ENCODE measurements at places on chromosomes 2 and 18.

- DNase-seq = no peak
These were observed 118.0 kb downstream of the RNF152 start for GRCh38 chr18:61774846-61775245.

DNA sequence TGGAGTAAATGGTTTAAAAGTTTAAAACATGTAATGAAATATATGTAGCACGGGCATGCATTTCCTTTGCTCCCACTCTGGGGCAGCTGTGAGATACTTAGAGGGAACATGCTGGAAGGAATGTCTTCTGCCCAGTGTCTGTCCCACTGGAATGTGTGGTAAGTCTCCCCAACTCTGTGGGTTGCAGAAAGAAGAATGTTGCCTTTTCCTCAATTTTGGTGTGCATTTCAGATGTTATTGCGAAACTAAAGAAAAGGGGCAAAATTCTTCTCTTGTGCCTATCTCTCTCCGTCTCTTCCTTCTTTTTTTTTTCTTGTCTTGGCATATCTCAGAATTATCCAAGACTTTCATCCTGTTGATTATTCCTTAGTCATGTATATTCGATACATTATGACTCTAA, 201.1 kb downstream of the SH3RF3 start:
- DNase-seq = no peak

DNA sequence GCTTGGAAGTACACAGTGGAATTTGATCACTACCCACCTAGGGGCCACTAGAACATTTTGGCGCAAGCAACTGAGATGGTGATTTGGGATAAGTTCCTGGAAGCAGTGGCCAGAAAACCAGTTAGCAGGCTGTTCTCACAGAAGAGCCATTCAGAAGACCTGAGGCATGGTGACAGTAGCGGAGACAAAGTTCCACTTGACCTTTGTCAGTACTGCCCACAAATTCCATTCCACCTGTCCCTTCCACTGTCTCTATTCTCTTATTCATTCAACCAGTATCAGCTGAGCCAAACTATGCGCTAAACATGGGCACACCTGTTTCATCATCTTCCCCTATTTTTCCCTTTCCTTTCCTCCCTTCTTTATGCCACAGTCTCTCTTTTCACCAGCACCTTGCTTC, 59.2 kb upstream of the PPP1CB start:
- DNase-seq = no peak

DNA sequence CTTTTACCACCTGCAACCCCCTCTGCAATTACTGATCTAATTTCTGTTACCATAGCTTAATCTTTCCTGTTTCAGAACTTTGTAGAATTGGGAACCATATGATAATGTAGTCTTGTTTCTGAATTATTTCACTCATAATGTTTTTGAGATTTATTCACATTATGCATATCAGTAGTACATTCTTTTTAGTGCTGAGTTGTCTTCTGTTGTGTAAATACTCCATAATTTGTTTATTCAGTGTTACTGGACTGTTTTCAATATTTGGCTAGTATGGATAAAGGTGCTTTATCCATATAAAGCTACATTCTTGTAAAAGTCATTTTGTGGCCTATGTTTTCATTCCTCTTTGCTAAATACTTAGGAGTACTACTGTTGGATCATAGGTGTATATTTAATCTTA, 152.5 kb downstream of the TAF4B start:
- no peak for DNase-seq

DNA sequence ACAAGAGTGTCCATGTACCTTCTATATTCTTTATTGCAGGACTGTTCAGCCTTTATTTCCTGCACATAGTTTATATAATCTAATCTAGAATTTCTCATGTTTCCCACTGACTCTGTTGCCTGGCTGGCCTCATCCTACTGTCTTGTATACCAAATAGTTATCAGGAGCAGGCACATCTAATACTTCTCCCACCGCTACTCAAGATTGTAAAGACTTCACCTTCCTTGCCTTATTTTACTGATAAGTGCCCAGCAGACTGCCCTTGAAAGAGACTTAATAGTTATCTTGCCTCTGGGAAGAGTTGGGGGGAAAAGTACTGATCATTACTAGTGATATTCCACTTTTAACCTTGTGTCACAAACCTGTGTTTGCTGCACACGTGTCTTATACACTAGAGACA, 26.1 kb upstream of the AAK1 start:
- DNase-seq = no peak

- DNase-seq = no peak
These were observed 129.0 kb downstream of the NCK2 start for GRCh38 chr2:105873721-105874120.

DNA sequence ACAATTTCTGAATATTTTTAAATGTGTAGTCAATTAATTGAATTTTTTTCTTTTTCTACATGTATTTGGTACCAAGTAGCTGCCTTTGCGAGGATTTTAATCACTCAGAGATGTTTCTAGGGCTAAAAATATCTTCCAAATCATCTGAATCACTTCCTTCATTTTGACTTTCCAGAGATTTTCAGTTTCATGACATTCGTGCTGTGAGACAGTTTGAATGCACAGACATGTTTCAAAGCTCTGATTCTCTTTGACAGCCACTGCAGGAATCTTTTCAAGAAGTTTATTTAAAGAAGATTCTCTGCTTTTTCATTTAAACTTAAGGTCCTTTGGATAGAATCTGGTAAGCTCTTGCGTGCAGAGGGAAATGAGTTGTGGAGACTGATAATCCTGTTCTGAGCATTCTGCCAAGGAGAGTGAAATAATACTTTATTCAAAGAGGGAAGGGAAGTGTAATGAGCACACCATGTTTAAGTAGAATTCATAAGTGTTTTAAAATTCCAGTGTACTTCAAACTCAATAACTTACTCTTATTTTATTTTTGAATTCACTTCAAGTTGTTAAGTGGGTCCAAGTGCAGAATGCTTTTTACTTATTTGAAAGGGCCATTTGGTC, 9.7 kb downstream of the CYBRD1 start:
- no peak for DNase-seq

- DNase-seq = no peak
These were observed 363.2 kb upstream of the RND3 start for GRCh38 chr2:150850641-150851040.

- no peak for DNase-seq
These were observed 76.5 kb upstream of the APCDD1 start for GRCh38 chr18:10377956-10378355.

- no peak for DNase-seq
These were observed 111.2 kb downstream of the PLB1 start for GRCh38 chr2:28606986-28607441.

DNA sequence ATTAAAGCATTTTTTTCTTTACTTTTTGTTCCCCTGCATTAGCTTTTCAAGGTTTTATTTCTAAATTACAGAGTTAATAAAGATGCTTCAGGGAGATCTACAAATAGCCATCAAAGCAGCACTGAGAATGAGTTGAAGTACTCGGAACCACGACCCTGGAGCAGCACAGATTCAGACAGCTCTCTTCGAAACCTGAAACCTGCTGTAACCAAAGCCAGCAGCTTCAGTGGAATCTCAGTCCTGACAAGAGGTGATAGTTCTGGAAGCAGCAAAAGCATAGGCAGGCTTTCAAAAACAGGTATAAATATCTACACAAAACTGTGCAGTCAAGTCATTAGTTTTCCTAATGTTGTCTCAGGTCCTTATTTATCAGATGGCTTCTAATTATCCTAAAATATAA, 102.8 kb upstream of the UBXN4 start:
- DNase-seq = no peak

DNA sequence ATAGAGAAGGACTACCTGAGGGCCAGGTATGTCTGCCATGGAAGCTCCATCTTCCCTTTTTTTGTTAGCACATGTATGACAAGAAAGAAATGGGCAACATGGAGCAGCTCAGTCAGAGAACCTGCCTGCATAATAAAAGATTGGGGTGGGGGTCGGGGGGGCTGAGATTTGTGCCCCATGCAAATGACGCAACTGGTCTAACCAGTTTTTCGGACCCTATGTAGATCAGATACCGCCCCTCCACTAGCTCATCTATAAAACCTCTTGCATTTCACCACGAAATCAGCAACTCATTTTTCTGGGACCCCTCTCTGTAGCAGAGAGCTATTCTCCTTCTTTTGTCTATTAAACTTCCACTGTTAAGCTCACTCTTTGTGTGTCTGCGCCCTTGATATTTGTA, 657.2 kb downstream of the ERBB4 start:
- DNase-seq = no peak

DNA sequence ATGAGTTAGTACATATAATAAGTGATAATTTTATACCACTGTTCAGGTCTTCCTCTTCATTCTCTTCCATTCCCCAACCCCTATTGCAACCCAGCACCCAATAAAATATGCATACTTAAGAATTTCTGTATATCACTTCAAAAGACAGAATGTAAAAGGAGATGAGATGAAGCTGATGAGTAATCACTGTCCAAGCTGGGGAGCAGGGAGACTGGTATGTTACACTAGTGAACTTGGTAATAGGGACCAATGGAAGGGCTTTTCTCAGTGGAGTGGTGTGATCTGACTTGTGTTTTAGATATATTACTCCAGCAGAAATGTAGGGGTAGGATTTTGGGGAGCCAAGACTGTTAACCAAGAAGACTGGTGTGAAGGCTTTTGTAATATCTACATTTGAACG, 18.0 kb upstream of the ARHGAP28 start:
- no peak for DNase-seq

DNA sequence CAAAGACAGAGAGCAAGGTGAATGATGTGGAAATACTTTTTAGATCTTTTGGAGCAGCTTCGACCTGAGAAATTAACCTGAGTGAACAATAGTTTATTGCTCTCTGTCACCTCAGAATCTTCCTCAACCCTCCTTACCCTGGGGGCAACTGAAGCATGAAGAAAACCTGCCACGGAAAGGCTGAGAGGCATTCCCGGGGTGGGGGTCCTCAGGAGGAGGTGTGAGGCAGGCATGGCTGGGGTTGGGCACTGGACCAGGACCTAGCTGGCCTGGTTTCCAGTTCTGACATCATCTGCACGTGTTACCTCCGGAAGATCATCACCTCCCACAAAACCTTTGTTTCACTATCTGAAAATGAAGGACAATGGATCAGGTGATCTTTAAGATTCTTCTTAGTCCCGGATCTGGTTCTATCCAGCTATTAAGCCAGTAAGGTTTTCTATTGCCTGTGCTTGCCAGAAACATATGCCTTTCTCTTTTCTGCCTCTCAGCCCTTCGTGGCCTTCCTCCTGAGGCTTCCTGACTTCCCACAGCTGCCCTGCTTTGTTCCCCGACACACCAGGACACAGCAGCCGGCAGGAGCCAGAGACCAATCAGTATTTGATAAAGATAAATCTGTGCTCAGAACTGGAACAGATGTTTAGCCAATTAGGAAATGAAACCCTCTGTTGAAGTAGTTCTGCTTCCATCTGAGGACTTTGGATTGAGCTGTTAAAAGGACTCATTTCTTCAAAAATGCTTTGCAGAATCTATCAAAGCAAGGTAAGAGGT, 232.5 kb downstream of the TDRD15 start:
- DNase-seq = no peak

DNA sequence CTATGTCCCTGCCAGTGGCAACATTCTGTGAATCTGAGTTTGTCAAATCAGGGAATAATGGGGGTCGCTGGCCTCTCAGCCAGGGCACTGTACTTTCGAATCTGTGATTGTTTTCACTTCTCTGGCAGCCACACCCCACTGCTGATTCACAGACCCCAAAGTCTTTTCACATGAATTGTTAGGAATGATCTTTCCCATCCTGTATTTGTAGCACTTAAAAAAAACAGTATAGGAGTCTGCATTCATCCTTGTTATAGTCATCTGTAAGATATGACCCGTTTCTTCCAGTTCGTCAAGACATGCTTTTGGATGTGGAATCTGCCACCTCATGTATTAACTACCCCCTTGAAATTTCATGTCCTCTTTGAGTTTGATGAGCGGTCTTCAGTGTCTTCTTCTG, 928 bp downstream of the NAGK start:
- no peak for DNase-seq

DNA sequence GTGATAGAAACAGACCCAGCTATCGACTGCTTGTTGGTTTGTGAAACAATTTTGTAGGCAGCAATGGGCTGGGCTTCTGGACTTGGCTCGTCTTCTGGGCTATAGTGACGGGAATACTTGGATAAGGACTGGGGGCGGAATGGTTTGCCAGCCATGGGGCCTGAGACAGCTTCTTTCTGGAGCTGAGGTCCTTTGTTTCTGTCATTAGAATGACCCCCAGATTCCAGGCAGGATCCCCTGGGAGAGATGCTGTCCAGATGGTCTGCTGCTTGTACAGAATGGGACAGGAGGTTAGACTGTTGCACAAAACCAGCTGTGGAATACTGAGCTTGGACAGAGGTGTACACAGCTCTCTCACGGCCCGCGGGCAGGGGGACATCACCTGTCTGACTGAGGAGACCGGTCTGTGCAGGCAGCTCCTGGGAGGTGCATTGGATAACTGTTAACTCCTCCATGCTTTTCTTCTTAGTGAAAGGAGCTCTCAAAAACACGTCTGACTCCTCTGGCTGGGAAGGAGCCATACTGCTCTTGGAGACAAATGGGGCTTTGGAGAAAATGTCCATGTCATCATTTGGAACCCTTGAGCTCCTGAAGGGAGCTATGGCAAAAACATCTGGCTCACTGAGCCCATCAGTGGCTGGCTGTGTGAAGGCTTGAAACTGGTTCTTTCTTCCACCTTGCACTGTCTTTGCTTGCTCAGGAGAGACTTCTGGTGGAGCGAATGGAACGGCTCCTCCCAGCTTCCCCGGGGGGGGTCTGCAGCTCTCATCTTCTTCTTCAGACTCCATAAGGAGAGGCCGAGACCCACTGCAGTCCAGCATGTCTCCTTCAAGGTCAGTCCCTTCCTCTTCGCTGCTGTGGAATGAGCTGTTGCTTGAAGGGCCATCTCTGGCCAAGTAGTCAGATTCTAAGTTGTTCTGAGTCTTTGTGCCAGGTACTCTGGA, 28.6 kb upstream of the NFU1 start:
- no peak for DNase-seq

GRCh38 chr18:71433373-71433772, 1110.8 kb downstream of the CBLN2 start:
- DNase-seq = no peak

DNA sequence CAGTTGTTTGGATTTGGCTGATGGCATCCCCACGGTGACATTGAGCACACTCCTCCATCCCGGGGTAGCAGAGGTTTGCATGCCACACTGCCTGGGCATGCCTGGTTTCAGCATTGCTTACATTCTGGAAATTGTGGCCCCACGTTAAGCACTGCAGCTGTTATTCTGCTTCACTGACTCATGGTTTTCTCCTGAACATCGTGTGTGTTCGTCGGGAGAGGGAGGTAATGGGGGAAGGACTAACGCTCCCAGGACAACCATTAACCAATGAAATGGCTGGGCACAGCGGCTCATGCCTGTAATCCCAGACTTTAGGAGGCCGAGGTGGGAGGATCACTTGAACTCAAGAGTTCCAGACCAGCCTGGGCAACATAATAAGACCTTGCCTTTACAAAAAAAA, 28.2 kb upstream of the YWHAQ start:
- no peak for DNase-seq

GRCh38 chr2:229660951-229661350, 53.4 kb downstream of the DNER start:
- DNase-seq = no peak

GRCh38 chr2:101150306-101151145, 656 bp downstream of the TBC1D8 start:
- DNase-seq = no peak

- DNase-seq = no peak
These were observed 336.7 kb downstream of the LPIN1 start for GRCh38 chr2:12083081-12083581.
